ENCODE measurements at places on chromosomes 5 and 9.

- no peak for DNase-seq
Observed at GRCh38 chr5:102802708-102803458, 47.8 kb downstream of the PAM start.

- no peak for DNase-seq
Observed at GRCh38 chr5:81537905-81538547, 144.1 kb upstream of the ACOT12 start.

GRCh38 chr5:45512521-45512920 is 183.7 kb downstream of the HCN1 start:
- no peak for DNase-seq

- no peak for DNase-seq
Observed at GRCh38 chr5:68260467-68260866, 44.9 kb downstream of the PIK3R1 start.

- no peak for DNase-seq
Observed at GRCh38 chr9:137836831-137837241, 40.7 kb upstream of the CACNA1B start.

DNA sequence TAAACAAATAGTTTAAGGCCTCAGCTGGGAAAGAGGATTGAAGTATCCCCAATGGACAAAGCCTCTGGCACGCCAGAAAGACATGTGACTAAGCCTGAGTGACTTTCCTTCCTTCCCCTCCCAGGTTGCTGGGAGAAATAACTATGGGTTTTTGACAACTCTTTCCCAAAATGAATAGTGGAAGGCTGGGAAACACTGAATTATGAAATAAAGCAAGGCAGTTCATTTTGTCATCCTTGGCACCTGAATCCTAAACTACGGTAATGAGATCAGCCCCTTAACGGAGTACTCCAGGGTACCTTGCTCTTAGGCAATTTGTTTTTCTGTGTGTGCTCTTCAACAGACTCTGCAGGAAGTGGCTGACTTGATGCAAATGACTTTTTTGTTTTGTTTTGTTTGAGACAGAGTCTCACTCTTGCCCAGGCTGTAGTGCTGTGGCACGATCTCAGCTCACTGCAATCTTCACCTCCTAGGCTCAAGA is 75.2 kb downstream of the LMNB1 start:
- DNase-seq: no peak

DNA sequence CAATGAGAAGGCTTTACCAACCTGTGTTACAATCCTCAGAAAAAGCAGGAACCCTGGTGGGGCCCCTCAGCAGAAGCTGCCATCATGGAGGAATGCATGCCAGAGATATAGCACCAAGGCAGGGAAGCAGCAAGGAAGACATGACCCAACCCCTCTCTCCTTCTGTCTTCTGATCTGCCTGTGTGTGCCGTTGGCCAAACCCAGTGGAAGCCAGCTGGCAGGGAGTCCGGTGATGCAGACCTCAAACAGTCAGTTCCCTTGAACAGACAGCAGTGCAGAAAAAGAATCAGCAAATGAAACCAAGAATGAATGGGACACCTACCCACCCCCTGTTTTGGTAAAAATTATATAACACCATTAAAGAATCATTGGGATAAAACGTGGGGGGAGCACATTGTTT is 234.2 kb downstream of the ZNF608 start:
- DNase-seq: no peak

- no peak for DNase-seq
Observed at GRCh38 chr9:76415731-76416130, 21.5 kb upstream of the RFK start.

GRCh38 chr9:81685763-81686613 is 3.4 kb downstream of the TLE1 start:
- DNase-seq: no peak

DNA sequence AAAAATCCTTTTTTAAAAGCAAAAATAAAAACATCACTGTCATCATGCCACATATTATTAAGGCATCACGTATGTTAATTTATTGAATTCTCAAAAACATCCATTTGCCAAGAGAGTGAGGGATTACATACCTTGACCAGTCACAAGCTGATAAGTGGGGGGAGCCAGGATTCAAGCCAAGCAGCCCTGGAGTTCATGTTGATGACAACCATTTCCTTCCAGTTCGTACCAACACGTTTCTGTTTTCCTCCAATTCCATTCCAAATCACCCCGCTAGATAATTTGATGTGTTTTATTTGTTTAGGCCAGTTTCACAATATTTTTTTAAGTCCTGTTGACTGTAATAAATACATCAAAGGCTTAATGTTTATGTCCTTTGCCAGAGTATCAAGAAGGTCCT is 53.0 kb downstream of the SLC1A3 start:
- no peak for DNase-seq

GRCh38 chr5:78289911-78290310 is 4.6 kb downstream of the AP3B1 start:
- no peak for DNase-seq

GRCh38 chr9:92185096-92185495 is 69.9 kb upstream of the SPTLC1 start:
- no peak for DNase-seq

GRCh38 chr5:123885081-123885480 is 373.1 kb downstream of the CSNK1G3 start:
- DNase-seq: no peak

DNA sequence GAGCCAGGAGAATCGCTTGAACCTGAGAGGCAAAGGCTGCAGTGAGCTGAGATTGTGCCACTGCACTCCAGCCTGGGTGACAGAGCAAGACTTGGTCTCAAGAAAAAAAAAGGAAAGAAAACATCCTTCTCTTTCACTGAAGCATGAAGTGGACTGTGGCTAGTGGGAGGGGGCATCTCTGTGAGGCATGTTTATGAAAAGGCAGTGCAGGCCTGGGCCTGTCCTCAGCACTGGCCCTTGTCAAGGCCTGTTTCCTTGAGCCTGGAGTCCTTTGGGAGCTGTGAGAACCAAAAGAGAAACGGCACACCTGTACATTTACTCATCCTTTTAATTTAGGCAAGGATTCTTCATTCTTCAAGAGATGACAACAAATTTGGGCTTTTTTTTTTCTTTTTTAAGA is 18.3 kb upstream of the FUBP3 start:
- DNase-seq: no peak

- no peak for DNase-seq
Observed at GRCh38 chr5:127518319-127518621, 830 bp downstream of the PRRC1 start.

- no peak for DNase-seq
Observed at GRCh38 chr5:72209147-72210115, 102.2 kb downstream of the MAP1B start.

GRCh38 chr5:69212022-69212421 is 22.6 kb downstream of the CENPH start:
- no peak for DNase-seq

- DNase-seq: no peak
Observed at GRCh38 chr5:156004754-156005153, 322.2 kb upstream of the SGCD start.

GRCh38 chr9:136243631-136244030 is 2.0 kb downstream of the QSOX2 start:
- DNase-seq: no peak

DNA sequence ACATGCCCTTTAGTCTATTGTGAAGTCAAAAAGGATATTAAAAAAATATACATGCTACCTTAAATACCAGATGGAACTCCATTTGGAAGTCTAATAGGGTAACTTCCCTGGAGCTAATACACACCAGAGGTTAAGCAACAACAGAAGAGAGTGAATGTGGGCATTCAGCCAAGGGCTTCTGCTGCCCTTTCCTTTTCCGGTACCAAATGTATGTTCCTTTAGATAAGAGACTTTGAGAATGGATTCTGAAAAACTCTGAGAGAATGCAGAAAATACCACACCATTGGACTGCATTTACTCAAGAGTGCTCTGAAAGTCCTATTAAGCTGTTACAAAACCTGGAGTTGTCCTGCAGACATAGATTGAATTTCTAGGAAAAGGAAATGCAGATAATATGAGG is 23.8 kb upstream of the TRPM3 start:
- DNase-seq: no peak

DNA sequence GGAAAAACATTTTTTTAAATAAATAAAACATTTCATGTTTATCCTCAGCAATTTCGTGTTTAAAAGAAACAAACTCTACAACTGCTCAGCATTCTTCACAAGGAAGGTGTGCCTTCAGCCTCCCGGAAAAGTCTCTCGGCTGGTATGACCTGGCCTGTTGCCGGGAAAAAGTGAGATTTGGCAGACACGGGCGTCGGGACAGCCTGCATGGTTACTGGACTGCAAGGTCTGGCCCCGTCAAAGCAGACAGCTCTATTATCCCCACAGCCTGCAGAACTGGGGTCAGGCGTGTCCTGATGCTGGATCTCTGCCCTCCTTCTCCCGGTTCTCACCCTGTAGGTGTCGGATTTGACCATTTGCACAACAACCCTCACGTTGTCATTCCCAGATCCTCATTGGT is 120.3 kb upstream of the SPATA31C2 start:
- no peak for DNase-seq

DNA sequence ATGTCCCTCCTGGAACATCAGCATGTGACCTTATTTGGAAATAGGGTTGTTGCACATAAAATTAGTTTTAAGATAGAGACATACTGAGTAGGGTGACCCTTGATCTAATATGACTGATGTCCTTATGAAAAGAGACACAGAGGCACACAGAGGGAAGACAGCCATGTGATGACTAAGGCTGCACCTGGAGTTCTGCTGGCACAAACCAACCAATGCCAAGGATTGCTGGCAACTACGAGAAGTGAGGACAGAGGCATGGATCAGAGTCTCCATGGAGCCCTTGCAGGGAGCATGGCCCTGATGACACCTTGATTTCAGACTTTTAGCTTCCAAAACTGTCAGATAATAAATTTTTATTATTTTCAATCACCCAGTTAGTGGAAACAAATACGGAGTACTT is 101.9 kb downstream of the FBXL7 start:
- DNase-seq: no peak

DNA sequence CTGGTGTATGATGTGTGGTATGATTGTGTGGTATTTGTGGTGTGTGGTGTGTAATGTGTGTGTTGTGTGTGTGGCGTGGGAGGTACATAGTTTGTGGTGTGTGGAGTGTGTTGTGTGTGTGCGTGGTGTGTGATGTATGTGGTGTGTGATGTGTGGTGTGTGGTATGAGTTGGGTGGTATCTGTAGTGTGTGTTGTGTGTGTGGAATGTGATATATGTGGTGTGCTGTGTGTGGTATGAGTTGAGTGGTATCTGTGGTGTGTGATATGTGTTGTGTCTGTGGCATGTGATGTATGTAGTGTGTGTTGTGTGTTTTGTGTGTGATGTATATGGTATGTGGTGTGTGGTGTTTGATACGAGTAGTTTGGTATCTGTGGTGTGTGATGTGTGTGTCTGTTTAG is 272.5 kb upstream of the IRX1 start:
- DNase-seq: no peak

GRCh38 chr5:124872086-124872485 is 125.6 kb upstream of the ZNF608 start:
- DNase-seq: no peak

DNA sequence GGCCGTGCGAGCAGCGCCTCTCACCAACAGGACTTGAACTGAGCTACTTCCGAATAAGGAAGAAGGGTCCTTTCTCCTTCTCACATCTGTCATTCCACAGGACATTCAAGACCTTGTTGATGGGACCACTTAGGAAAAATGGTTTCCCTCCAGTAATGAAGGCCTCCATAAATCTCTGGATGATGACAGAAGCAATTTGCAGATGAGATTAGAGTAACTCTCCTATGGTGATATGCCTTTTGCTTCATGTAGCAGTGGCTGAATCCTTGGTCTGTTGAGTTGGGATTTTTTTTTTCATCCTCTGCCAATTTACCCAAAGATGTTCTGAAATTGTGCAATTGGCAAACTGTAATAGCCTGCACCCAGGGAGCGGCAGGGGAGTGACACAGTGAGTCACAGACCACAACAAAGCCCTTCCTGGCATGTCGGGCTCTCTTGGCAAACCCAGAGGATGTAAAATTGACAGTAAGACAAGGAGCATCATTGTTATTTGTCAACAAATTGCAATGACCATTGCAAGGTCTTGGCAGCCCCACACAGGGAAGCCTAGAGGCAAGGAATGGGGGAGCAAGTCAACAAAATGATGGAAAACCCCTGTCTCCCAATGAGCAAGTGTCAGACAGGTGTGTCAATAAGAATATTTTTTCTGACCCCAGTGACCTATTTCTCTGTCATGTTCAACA is 275.9 kb downstream of the ACTL7B start:
- DNase-seq: no peak

- DNase-seq: peak; percentile 34
Observed at GRCh38 chr5:157025093-157025698, 33.7 kb downstream of the HAVCR1 start.

GRCh38 chr5:148856009-148856367 is 29.6 kb downstream of the ADRB2 start:
- no peak for DNase-seq

DNA sequence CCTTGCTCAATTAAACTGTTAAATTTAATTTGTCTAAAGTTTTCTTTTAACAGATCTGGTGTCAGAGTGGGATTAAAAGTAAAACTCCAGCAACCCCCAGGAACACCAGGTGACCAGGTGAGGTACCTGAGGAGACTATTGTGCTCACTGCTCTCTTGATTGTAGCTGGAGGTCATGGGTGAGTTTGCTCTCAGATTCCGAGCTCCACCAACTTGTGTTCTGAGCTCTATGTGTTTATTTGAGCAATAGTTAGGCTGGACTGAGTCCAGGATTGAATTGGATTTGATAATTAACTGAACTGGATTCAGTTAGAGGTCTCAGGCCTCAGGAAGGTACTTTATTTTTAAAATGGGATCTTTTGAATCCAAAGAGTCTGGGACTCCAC is 17.9 kb upstream of the SCGB3A2 start:
- DNase-seq: no peak

GRCh38 chr5:127254729-127255284 is 35.8 kb upstream of the MEGF10 start:
- DNase-seq: no peak

DNA sequence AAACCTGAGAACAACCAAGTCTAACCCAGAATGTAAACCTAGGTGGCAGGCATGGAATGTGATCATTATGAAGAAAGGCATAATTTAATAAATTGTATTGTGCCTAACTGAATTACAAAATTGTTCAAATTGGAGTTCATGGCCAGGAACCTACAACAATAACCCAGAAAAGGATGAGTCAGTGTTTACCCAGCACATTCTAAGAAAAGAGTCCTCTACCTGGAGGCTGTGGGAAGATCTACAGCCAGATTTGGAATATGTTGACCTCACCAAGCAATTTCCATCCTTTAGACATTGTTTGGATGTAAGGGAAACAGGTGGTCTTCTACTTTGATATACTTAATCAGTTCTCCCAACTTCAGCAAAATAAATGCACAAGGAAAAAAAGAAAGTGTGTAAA is 152.2 kb downstream of the TMEM161B start:
- DNase-seq: no peak

GRCh38 chr9:120902569-120903535 is 23.7 kb downstream of the TRAF1 start:
- DNase-seq: no peak

- DNase-seq: no peak
Observed at GRCh38 chr9:107770716-107771115, 281.1 kb upstream of the KLF4 start.

- peak; percentile 39 for DNase-seq
Observed at GRCh38 chr9:34633851-34634550, 3.6 kb downstream of the SIGMAR1 start.
